8988T (cell line): ENCODE measurements at places on chromosomes 6 and 20.

DNA sequence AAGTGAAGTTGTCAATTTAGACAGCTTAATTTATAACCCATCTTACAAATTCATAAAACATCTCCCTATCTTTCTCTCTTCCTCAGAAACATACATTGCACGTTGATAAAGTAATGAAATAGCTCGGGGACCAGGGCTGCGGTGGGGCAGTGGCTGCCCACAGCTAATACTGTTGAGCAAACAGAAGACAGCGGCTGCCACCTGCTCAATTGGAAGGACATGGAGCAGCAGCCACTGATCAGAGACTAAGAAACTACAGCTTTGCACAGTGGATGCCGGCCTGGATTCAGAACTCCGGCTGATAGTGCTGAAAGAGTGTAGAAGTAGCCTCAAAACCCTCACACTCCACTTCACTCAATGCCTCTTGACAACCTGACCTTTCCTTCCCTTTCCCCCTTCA, 157.9 kb upstream of the PDE10A start:
- no peak for DNase-seq

- no peak for DNase-seq
Observed at GRCh38 chr20:36491901-36492617, 49.3 kb upstream of the MYL9 start.

- no peak for DNase-seq
Observed at GRCh38 chr6:10759884-10760329, 12.3 kb downstream of the TMEM14B start.

DNA sequence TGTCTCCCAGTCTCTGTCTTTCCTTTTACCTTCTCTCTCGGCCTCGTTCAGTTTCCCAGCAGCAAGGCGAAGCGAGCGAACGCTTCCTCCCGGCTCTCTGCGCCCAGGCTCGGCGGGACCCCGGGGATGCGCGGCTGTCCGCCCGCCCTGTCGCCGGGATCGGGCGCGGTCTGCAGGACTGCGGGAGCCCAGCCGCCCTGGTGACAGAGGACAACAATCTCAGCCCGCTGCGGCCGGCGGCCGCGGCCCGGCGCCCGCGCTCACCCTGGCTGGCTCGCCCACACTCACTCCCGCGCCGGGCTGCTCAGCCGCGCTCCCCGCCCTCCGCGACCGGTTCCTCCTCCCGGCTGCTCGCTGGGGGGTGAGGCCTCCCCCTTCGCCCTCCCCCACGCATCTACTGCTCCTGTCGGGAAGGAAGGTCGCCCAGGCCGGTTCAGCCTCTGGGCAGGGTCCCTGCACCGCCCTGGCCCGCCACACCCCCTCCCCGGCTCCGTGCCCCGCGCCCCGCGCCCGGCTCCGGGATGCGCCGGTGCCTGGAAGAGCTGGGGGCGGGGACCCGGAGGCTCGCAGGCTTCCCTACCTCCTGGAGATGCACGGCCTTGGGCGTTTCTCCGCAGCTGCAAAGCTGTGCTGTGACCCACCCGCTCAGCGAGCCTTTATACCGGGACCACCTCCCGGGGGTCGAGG, 410 bp downstream of the SYNE1 start:
- DNase-seq: peak; percentile 47

DNA sequence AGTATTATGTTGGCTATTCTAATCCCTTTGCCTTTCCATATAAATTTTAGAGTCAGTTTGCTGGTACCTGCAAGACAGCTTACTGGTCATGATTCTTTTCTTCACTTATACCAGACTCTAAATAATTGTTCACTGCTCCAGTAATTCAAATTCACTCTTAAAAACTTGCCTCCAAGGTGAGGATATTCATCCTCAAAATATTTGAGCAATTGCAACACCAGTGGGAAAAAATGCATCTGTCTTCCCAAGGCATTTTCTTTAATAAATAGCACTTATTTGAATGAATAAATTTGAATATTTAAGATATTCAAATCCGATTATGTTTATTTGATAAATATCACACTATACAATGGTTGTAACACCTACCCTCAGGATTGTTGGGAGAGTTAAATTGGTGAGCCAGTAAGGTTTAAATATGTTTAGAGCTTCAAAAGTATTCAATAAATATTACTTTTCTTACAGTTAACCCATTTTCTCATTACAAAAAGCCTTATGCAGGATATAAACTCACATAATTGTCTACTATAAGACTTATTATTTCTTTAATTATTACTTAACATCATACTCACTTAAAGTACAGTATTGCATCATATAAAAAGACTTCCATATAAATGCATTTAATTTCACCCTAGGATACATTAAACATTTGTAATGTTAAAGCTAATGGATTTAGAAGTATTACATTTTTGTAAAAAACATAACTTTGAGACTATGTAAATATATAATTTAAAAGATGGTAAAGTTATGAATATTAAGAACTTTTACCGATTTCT, 285.6 kb downstream of the SAMD5 start:
- DNase-seq: no peak

- DNase-seq: no peak
Observed at GRCh38 chr6:109521080-109521479, 38.1 kb upstream of the ZBTB24 start.

DNA sequence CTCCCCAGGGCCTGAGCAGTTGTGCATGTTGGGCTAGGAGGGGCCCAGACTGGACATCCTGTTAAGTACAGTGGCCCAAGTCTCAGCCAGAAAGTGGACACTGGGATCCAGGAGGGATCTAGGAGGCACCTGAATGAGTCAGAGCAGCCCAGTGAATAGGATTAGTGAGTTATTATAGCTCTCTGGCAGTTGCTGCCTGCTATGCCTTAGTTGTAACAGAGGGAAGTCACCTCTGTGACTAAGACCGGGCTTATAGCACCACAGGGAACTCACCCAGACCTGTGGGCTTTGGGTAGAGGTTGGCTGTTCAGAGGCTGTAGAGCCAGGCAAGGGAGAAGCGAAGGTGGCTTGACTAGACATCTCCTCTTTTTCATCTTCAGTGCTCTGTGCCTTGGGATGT, 39.0 kb upstream of the AAR2 start:
- DNase-seq: no peak

DNA sequence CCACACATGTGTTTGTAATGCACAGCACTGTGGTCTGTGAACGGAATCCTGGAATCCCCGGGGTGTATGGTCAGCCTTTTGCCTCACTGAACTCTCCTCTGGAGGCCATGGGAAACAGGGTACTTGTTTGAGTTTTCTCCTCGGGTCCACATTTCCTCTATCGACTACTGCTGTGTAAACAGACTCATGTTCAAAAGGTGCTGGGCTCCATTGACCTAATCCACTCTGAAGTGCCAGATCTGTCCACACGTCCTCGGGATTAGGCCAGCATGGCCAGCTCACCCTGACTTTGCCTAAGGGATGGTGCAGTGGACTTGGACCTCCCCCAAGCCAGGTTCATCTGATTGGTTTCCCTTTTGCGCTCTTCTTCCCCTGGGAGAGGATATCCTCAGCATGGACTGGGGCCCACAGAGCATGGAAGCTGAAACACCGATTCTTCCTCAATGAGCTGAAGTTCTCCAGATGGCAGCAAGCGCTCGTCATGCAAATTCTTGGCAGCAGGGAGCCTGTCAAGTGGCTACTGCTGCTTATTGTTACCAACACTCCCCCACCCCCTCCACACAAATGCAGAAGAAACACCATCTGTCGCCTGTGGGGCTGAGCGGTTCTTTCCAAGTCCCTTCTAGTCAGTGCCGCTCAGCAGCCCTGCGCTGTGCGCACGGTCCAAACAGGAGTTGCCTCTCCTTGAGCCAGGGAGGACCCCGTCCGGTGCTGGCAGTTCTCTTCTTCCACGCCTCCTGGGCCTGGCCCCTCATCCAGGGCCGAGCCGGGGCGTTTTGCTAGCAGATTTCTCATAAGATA, 292.6 kb upstream of the MARCKS start:
- no peak for DNase-seq

DNA sequence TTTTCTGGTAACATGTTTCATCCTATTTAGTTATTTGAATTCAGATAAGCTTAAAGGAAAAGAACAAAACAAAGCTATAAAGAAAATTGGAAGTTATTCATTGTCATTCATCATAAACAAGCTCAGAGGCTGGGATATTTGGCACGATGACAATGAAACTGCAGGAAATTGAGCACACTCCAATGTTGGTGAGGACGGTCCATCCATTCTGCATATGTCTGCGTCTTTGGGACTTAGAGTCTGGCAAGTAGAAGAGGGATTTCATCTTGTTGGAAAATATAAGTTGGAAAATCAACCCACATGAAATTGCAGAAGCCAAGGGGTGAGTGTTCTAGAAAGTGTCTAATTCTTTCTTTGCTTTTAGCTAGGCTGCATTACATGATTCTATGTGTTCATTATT, 78.4 kb downstream of the HDGFL1 start:
- DNase-seq: no peak

DNA sequence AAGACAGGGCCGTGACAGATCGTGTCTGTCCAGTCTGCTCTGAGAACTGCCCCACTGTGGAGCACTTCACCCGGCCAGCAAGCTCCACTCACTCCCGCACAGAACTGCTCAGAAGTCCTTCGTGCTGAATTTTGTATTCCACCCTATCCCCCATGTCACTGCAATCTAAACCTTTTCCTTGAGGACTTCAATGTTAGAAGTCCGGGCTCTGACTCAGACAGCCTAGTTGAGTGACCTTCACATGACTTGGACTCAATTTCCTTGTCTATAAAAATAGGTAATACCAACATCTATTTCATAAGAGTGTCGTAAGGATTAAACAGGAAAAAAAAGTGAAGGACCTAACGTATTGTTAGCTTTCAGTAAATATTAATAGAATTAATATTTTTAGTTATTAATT, 161.6 kb downstream of the QRSL1 start:
- no peak for DNase-seq

- DNase-seq: no peak
Observed at GRCh38 chr6:36929152-36929551, 25.4 kb upstream of the PI16 start.

DNA sequence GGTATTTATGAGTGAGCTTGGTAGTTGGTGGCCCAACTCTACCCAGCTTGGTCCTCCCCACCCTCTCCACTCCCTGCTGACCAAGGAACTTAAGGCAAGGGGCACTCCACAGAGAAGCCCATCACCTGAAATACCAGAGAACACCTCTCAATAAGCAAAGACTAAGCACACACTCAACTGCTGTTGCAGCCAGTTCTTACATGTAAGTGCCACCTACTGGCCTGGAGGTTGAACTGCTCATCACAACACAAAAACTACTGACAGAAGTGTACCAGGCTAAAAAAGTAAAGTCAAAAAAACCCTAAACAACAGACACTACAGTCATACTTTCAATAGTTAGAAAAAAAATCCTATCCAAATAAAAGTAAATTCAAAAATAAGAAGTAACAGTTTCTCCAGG, 146.2 kb downstream of the FAM83B start:
- DNase-seq: no peak

DNA sequence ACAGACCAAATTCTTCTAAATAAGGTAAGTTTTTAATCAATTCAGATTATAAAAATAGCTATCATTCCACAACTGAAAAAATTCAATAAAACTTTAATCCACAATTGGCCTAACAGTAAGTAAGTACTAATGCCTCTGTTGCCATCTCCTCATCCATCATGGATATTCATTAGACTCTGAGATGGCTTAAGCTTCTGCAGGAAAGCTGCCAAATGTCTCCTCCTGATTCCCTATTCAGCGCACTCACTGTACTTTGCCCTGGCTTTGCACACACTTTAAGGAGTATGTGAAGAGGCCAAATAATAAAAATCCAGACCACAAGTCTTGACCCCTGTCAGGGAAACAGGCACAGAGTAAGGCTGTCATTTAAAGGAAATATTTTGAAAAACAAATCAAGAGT, 23.6 kb downstream of the PGM3 start:
- DNase-seq: no peak

GRCh38 chr6:68635706-68636513, 828 bp downstream of the ADGRB3 start:
- no peak for DNase-seq

DNA sequence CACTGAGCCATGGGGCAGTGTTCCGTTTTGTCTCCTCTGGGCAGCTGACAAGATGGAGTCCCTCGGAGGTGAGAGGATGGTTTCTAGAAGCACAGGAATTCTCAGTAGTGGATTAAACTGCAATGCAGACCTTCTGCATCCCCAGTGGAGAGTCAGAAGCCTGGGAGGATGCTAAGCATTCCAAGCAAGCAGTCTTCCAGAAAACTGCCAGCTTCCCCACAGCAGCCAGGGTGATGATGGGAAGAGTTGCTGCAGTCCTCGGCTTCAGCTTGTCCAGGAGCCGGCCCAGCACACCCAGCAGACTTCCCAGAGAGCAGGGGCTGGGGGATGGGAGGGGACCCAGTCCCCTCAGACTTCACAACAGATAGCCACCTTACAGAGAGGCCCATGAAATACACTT, 163.6 kb downstream of the LY86 start:
- DNase-seq: no peak

- no peak for DNase-seq
Observed at GRCh38 chr6:72420409-72420808, 201.5 kb upstream of the KCNQ5 start.

DNA sequence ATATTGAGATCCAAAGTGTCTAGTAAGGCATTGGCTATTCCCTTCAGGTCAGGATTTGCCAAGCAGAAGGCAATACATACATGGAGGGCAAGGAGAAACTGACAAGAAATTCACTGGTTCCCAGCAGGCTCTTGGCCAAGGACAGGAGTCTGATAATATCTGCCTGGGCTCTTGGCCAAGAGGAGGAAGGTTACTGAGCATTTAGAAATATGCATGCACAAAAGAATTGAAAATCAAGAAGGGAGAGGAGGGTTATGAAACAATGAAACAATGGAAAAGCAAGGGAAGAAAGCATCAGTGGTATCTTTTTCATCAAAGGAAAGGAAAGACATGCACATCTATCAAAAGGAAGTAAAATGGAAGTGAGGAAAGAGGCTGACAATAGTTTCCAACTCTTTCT, 42.4 kb downstream of the ARHGAP18 start:
- no peak for DNase-seq

DNA sequence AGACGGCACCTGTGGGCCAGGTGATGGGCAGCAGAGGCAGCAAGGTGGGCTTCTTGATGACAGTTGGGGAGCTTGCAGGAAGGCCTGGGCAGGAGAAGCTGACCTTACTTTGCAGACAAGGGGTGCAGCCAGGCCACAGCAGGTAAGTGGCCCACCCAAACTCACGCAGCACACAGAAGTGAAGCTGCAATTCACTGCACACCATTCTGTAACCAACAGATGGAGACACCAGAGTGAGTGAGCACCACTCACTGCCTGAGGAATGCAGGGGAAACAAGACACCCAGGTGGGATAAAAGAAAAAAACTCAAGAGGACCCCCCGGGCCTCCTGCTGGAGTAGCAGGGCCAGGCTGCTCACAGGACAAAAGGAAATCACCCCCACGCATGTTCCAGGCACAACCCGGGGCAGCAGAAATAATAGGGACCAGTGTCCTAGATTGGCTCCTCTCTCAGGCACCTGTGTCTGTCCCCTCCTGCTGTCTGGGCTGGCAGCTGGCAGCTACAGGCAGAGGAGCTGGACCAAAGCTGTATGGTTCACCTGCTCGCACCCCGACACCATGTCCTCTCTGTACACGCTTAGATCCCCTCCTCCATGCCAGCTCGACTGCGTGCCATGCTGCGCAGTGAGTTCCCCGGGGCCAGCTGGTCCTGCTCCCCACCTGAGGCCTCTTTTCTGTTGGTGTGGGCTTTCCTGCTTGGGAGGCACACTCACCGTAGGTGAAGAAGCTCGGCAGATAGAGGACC, 4.9 kb downstream of the MTCH1 start:
- DNase-seq: no peak

- no peak for DNase-seq
Observed at GRCh38 chr6:75563032-75563431, 38.6 kb upstream of the SENP6 start.
